ENCODE measurements at places on chromosomes 2 and 18.

- no peak for DNase-seq
Observed at GRCh38 chr2:170146784-170147183, 31.2 kb upstream of the MYO3B start.

GRCh38 chr2:169131587-169132512, 62.5 kb downstream of the DHRS9 start:
- no peak for DNase-seq

DNA sequence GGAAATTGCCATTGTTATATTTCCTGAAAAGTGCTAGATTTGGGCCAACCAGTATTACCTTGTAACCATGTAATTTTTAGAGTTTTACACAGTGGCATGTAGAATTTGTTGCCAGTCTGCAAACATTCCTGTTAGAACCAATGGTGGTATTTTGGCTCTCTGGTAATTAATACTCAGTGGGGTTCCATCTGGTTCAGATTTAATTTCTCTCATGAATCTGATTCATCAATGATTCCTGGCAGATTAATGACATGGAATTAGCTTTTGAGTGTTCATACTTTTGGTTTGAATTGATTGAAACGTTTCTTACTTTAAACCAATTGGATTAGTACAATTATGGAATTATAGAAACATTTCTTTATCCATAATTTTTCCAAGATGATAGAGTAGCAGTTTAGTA, 93.2 kb downstream of the MC4R start:
- DNase-seq, result no peak

DNA sequence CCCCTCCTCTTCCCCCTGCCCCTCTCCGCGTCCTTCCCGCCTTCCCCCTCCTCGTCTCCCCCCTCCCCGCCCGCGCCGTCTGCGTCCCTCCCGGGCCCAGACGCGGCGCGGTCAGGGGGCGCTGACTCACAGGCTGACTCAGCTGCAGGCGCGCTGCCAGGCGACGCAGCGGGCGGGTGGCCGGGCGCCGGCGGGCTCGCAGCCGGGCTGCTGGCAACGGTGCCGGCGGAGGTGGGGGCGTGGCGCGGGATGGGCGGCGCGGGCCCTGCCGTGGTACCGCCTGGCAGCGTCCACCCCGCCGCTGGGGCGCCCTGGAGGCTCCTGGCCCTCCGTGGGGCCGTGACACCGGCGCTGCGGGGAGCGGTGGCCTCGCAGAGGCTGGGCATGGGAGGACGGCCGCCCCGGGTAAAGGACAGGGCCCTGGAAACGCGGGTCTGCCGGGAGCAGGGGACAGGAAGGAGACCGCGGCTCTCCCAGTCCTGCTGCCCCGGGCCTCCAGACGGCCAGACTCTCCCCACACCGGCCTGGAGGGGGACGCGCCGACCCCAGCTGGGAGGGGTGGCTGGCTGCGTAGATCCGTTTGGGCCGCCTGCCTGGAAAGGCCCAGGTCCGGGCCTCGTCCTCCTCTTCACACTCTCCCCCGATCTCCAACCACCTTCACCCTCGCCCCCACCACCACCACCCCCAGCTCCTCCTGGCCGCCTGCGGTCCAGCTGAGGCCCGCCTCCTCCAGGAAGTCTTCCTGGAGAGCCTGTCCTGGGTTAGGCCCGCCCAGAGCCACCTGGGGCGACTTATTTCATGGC, 10.0 kb upstream of the PROC start:
- DNase-seq, result peak; percentile 93

DNA sequence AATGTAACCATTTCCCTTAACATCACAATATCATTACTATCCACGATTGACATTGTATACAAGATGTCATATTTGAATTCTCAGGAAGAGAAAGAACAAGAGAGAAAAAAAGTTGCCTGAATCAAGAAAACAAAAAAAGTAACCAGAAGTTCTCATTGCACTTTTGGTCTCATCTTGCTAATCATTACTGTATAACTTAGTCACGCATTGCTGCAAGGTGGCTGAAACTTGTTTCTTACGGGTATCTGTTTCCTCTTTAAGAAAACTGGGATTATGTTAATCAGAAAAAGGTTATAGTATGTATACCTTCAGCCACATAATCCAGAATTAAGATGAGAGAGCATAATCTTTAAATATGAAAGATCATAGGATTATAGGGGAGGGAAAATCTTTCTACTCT, 639.7 kb upstream of the SYT4 start:
- no peak for DNase-seq

GRCh38 chr2:173350383-173350782, 4.3 kb upstream of the CDCA7 start:
- no peak for DNase-seq

DNA sequence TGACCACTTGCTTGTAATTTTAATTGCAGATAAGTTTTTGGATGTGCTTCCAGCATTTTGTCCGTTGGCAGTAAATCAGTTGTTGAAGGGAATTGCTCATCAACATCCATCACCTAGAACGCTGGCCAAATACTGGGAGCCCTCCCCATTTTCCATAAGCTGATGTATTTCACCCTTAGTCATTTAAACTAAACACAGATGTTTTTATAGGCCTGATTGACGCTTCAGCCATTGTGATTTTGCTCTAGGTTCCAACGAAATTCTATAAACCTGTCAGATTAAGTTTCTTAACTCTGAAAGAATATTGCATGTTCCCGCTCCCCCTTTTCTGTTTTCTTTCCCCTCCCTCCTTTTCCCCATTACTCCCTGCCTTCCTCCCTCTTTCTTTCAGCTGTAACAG, 1.0 kb upstream of the RPRM start:
- no peak for DNase-seq

GRCh38 chr2:131056932-131057287, 36.4 kb downstream of the FAM168B start:
- DNase-seq, result no peak

DNA sequence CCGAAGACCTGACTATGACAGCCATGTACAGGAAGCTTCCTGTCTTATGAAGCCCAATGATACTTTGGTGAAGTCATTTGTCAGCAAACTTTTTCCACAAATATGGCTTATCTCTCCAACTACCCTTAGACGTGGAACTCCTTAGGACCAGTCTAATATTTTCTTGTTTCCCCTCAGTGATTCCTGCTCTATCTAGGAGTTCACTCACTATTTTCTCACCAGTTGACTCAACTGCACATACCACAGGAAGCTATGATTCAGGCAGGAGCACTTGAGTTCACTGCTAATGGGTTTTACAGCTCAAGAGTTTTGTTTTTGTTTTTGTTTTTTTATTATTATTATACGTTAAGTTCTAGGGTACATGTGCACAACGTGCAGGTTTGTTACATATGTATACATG, 109.3 kb downstream of the ANTXR1 start:
- no peak for DNase-seq

DNA sequence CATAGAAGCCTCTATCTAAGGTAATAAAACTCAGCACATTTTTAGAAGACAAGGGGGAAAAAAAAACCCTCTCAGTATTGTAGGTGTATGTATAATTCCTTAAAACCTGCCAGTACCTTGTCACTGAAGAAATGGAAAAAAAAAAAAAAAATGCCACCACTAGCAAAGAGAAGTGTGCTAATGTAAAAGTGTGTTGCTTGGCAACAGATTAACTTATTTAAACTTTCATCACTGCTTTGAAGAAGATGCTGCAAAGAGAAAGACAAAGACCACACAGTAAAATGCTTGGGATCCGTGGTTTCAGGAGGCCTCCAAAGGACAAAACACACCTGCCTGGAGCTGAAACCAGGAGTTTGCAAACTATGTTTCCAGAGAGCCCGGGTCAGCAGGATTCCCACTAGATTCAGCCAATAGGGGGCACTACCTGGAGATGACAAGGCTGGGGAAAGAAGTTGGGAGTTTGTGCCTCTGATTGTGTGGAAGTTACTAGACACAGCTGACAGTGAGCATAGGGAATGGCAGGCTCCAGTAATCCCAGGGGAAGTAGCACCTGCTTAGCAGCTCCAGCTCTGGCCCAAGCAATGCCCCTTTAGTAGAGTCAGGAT, 169.1 kb upstream of the TRIB2 start:
- no peak for DNase-seq

DNA sequence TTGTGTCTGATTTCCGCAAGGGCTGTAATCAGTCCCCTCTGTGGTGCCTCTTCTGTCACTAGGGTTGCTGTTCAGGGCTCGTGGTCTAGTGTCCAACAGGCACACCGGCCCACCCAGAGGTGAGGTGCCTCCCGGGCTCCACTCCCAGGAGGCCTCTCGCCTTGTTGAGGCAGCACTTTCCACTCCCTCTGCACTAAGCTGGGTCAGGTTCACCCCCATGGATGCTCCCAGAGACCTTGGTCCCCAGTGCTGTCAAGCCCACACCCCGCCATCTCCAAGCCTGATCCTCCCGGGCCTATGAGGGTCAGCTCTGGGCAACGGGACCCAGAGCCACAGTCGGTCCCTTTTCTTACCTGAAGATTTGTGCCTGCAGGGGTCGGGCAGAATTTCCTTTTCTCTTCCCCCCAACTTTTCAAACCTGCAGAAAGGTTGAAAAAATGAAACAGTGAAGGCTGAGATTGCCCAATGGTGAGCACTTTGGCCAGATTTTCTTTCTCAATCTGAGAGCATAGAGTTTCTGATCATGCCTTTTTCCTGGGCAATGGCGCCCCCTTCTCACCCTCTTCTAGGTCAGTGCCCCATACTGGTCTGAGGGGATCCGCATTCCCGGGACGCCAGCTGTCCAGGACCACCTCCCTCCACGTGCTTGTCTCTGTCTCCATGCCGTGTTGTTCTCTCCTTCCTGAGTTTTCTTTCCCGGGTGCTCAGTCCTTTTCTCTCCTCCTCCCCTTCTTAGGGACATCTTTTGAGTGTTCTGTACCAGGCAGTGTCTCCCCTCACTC, 148.0 kb downstream of the ASB1 start:
- no peak for DNase-seq

- DNase-seq, result no peak
Observed at GRCh38 chr18:25235401-25236042, 116.4 kb downstream of the ZNF521 start.

GRCh38 chr2:241885946-241886643, 16.6 kb downstream of the RTP5 start:
- DNase-seq, result no peak

DNA sequence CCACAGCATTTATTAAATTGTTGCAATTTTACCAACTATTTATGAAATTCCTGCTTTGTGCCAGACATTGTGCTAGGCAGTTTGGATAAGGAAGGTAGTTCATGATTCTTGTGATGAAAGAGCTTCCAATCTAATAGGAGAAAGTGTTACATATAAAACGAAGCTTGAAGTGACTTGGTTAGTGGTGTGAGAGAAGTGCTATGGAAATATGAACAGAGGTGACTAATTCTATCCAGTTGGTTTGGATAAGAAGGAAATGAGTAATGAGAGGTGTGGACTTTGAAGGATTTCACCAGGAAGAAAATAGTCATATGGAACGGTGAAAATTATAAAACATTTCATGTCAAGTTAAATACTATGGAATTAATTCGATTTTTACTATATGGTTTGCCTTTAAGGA, 48.6 kb downstream of the EML6 start:
- no peak for DNase-seq

GRCh38 chr2:223841436-223842190, 4.2 kb upstream of the AP1S3 start:
- DNase-seq, result no peak

- DNase-seq, result no peak
Observed at GRCh38 chr2:21763501-21763900, 639.7 kb downstream of the TDRD15 start.

GRCh38 chr2:224077773-224078507, 38.9 kb upstream of the SERPINE2 start:
- no peak for DNase-seq

- no peak for DNase-seq
Observed at GRCh38 chr18:13577781-13578180, 148.6 kb downstream of the FAM210A start.

GRCh38 chr2:45272549-45273265, 263.5 kb upstream of the SIX2 start:
- no peak for DNase-seq

- DNase-seq, result no peak
Observed at GRCh38 chr2:232290668-232291067, 87.9 kb upstream of the ALPP start.

- no peak for DNase-seq
Observed at GRCh38 chr2:190254063-190254850, 65.4 kb downstream of the HIBCH start.
